ENCODE measurements at places on chromosomes 13 and 19.
A peak's percentile ranks its signal among the peaks of the same experiment; 100 is the strongest.

DNA sequence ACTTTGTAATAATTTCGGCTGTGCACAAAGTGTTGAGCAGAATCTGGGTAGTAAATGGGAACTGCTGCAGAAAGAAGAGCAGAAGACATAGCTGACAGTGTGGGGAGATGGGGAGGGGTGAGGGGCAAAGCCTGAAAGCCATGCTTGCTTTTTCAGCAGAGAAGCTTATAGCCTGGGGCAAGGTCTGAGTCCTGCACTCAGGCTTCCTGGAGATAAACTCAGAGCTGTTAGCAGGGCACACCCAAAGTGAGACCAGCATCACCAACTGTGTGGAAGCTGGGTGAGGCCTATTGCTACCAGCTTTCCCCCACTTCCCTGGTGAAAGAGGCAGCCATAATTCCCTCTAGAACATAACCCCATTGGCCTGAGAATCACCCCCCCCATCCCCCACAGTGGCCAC, 15.6 kb upstream of the LHFPL6 start:
- no peak for DNase-seq

DNA sequence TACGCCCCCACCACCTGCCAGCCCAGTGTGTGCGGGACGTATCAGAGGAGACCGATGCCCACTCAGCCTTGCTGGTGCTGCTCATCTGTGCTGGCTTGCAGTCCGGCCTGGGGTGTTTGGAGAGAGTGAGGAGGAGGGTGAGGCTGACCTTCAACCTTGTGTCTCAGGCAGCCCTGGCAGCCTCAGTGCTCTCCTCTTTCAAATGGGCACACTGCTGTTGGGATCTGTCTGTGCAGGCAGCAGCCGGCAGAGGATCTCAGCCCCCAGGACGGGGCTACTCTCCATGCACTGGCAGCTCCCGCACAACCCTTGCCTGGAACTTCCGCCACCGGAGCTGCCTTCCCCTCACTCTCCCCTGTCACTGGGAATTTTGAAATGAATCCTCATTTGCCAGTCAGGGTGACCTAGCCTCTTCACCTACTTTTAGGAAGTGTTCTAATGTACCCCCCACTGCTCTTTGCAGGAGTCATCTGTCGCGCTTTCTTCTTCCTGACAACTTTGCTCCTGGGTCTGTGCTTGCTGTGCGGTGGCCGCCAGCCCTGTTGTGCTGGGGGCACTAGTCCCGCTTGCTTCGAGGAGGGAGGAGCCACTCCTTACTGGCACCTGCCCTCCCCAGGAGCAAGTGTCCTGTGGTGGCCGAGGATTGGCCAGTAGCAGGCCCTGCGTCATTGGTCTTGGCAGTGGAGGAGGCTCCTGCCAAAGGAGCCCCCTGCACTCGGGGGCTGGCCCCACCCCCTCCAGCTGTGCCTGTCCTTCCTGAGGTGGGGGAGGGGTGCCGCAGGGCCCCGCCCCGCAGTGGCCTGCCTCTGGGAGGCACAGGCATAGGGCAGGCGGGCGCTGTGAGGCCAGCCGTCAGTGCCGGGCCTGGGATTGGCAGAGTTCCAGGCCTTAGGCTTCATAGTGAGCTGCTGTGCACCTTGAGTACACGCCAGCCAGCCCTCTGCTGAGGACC, 53.4 kb downstream of the TSSK6 start:
- peak; percentile 93 for DNase-seq

DNA sequence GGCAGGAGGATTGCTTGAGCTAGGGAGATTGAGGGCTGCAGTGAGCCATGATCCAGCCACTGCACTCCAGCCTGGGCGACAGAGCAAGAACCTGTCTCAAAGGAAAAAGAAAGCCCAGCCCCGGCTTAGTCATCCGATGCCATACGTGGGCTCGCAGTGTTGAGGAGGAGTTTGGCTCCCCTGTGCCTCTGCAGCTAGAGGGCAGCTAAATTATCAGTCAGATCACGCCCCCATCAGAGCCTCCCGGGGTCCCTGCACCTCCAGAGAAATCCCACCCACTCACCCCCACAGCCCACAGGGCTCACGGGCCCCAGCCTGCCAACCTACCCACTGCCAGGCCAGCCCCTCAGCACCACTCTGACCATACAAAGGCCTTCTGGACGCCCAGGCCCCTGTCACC, 27.6 kb downstream of the MAU2 start:
- no peak for DNase-seq

GRCh38 chr13:42214446-42214845, 57.5 kb upstream of the AKAP11 start:
- DNase-seq, result no peak

GRCh38 chr13:99496184-99497142, 4.8 kb upstream of the TM9SF2 start:
- peak; percentile 65 for DNase-seq

GRCh38 chr19:8831832-8832131, 322 bp downstream of the ZNF558 start:
- DNase-seq, result no peak

DNA sequence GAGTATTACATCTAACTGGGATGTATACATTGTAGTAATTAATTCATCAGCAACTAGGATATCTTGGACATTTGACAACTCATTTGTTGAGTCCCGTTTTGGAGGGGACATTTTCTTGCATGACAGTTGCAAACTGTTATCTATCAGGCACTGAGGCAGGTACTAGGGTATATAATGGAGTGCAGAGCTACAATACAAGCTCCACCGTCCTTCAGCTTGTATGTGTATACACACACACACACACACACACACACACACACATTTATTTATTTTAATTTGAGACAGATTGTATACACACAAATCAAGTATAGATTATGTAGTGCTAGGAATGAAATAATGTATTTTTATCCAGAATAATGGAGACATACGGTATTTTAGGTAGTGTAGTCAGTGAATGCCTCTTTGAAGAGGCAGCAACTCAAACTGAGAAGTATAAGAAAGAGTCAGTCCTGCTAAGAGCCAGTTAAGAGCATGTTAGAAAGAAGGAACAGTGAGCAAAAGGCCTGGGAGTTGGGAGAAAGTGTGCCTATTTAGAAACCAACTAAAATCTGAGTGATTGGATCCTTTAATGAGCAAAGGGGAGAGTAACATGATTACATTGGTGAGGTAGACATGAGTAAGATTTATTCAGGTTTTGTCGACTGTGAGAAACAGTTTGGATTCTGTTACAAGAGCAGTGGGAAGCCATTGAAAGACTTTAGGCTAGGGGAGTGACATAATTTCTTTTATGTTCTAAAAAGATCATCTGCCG, 74.5 kb downstream of the NBEA start:
- DNase-seq, result no peak

DNA sequence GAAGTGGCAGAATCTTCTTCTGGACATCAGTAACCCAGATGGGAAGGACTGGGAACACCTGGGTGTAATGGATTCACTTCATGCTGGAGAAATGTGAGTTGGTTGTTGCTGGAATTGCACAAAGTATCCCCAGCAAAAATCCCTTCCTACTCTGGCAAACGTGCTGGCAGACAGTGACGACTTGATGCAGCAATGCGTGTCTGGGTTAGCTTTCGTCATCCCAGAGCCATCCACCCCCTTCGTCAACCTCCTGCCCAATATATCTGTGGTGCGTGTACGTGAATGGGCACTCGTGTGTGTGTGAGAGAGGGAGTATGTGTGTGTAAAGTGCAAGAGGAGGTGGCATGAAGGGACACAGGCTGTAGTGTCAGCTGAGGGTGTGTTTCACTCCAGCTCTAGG, 70.9 kb downstream of the TM9SF2 start:
- no peak for DNase-seq

DNA sequence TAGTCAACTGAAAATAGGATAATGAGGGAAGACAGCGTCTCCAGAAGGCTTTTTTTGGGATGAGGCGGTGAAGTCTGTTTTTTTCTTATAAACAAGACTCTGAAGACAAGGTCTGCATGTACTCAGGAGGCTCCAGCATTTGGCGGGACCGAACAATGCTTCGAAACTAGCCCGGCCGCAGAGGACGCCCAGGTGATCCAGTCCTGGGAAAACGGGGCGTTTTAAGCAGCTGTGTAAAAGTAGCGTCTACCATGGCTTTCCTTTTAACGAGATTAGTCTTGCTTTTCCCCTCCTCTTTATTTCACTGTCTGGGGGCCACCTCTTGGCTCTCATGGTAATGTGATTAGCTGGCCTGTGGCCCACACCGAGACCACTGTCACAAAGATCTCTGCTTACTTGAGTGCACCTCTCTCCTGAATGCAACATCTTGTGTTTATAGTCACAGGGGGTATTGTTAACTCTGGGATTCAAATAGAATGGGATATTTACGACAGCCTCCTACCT, 29.4 kb upstream of the GTF3A start:
- DNase-seq, result no peak

DNA sequence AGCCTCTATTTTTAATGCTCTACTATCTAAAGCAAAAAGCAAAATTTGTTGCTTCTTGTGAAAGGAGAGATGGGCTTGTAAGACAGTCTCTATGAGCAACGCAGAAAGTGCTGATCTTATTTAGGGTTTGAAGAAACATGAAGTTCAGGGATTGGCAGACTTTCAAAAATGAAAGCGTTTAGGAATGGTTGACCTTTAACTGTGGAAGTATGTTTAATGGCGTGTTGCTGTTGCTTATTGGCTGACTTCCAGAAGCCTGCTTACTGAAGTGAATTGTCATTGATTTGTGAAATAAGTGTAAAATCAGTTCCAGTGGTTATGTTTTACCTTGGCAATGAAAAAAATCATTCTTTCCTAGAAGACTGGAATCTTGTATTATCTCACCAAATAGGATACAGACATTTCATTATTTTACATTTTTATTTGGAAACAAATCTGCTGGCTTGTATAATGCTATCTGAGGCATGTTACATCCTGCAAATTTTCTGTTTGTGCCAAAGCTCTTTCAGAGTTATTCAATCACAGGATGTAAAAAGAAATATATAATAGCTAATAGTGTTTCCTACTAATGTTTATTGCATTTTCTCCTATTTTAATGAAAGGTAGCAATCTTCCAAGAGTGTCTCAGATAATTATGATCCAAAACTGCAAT, 221.3 kb upstream of the SLITRK6 start:
- DNase-seq, result no peak

DNA sequence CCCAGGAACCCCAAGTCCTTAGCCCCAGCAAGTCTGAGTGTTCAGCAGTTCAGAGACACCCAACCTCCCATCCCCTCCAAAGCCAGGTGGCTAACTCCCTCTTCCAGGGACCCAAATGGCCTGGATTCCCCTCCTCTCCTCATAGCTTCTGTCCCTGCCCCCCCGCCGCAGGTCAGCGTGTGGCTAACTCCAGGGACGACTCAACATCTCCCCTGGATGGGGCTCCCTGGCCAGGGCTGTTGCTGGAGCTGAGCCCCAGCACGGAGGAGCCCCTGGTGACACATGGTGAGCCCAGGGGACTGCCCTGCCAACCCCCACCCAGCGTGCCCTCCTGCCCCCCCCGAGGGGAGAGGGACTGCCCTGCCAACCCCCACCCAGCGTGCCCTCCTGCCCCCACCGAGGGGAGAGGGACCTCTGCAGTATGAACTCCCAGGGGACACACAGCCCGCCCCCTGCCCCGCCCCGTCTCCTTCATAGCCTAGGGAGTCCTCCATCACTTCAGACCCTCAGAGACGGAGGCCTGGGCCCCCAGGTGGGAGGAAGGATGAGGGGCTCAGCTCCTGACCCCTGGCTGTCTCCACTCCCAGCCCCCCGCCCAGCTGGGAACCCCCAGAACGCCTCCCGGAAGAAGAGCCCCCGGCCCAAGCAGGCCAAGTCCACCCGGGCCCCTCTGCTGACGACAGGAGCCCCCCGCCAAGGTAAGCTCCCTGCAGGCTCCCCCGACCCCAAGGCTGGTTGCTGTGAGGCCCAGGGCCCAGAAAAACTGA, 1.7 kb downstream of the SSC5D start:
- no peak for DNase-seq

- no peak for DNase-seq
Measured at GRCh38 chr13:76950101-76950500, 1.8 kb downstream of the ACOD1 start.

DNA sequence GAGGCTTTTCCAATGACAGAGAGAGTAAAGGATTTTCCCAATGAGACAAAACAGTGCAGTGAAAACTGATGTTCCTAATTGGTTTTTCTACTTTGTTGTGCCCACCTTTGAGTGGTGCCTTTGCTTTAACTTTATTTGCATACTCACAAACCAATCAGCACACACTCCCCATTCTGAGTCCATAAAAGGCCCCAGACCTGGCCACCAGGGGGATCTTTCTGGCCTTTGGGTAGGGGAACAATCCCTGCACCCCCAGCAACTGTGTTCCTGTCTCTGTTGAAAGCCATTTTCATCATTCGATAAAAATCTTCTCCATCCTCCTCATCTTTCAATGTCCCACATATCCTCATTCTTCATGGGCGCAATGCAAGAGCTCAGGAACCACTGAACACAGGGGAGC, 252.8 kb downstream of the B3GLCT start:
- DNase-seq, result no peak

DNA sequence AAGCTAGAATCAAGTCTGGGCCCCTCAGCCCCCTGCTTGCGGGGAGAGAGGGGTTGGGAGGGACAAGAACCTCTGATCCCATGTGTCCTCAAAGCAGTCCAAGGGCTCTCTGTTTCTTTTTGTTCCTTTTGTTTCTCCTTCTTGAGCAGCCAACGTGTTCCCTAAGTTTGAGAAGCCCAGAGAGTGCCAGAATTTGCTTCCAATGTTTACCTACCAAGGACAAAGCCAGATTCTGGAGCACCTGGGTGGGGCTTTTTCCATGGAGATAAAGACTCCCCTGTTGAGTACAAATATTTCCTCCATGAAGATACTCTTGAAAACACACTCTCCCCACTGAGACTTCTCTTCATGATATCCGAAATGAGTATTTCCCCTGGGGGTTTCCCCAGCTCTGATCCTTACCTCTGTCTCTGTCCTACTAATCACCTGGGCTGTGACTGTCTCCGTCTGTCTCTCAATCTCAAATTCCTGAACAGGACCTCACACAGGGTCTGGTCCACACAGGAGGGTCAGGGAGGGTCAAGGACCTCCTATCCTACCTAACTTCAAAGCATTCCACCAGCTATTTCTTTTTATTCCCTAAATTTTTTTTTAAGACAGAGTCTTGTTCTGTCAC, 27.4 kb downstream of the CD177 start:
- DNase-seq, result no peak

DNA sequence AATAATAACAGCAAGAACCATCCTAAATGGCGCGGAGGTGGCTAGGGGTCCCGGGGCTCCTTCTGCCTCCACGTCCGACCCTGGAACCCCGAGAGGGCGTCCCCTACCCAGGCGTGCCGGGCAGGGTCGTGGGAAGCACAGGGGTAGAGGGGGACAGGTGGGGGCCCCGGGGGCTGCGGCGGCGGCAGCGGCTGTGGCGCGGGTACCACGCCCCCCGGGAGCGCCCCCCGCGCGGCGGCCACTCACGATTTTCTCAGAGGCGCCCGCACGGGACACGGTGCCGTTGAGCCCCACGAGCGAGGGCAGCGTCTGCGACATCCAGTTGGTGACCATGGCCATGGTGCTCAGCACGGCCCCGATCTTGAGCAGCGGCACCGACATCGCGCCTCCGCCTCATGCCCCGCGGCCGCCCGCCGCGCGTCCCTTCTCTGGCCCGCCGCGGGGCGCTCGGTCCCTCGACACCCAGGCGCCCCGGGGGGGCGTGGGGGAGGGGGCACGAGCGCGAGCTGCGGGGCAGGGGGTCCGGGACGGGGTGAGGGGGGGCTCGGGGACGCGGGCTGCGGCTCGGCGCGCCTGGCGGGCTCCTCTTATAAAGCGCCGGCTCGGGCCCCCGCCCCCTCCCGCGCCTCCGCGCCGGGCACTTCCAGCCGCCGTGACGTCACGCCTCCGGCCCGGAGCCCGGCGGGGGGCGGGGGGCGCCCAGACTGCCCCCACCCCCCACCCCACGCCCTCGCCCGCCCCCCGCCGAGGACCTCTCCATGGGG, 22.9 kb downstream of the OLFM2 start:
- no peak for DNase-seq
